ENCODE measurements at places on chromosomes 2 and 18. TPM values are rescaled to one million over a fixed set of nuclear protein-coding genes. Genes with fewer than 3 reads are reported as not detected.

Gene ZAP70
- total RNA-seq: 0.13 TPM

Gene RNF149
- 57.4 TPM for total RNA-seq

Gene TTN
- total RNA-seq: 3.3 TPM

Gene PLEKHA3
- 10.9 TPM for total RNA-seq

Gene SLC19A3
- 0.78 TPM for total RNA-seq

Gene RNF103
- total RNA-seq: 24.1 TPM

Gene ZNF804A
- total RNA-seq: 1.4 TPM

Gene HMSD
- total RNA-seq: not detected

Gene EPHA4
- total RNA-seq: 27.3 TPM

Gene SLC11A1
- 0.13 TPM for total RNA-seq

Gene TWIST2
- 20.7 TPM for total RNA-seq

Gene TDRD15
- not detected for total RNA-seq

Gene ASB18
- not detected for total RNA-seq

Gene ABCB11
- total RNA-seq: 0.13 TPM

Gene KLHL14
- not detected for total RNA-seq

Gene SNX17
- 111 TPM for total RNA-seq

Gene RAD51AP2
- not detected for total RNA-seq

Gene TMEM87B
- 29.4 TPM for total RNA-seq

Gene TAF4B
- 3.3 TPM for total RNA-seq

Gene SAG
- not detected for total RNA-seq

Gene ARL4C
- total RNA-seq: 79.7 TPM

Gene NYAP2
- total RNA-seq: not detected

Gene CSRNP3
- 1.4 TPM for total RNA-seq

Gene FBXO41
- total RNA-seq: 0.72 TPM

Gene AOX1
- total RNA-seq: 13.0 TPM

Gene SLC23A3
- 8.1 TPM for total RNA-seq

Gene SPDYA
- 0.91 TPM for total RNA-seq

Gene PTH2R
- 0.17 TPM for total RNA-seq

Gene PROKR1
- total RNA-seq: not detected

Gene RTKN
- 16.3 TPM for total RNA-seq

Gene ALK
- total RNA-seq: 0.07 TPM

Gene ROCK1
- 32.5 TPM for total RNA-seq

Gene WDR54
- 42.1 TPM for total RNA-seq

Gene RASGRP3
- 3.0 TPM for total RNA-seq

Gene TXNDC2
- not detected for total RNA-seq

Gene CDH2
- total RNA-seq: 368 TPM

Gene ZSWIM2
- total RNA-seq: 0.10 TPM

Gene SALL3
- 0.52 TPM for total RNA-seq

Gene SLC9A4
- 0.03 TPM for total RNA-seq

Gene CDK15
- 1.5 TPM for total RNA-seq

Gene UPP2
- not detected for total RNA-seq

Gene KCMF1
- total RNA-seq: 101 TPM
